Occipital lobe (tissue), 3 donors: ENCODE measurements at places on chromosomes 4 and X. TPM values are rescaled to one million over a fixed set of nuclear protein-coding genes. Genes with fewer than 3 reads are reported as not detected.

GRCh38 chr4:7398788-7399439 lies 35.8 kb downstream of the PSAPL1 start:
- no peak for DNase-seq

GRCh38 chr4:40827758-40828157 lies 78.0 kb downstream of the NSUN7 start:
- DNase-seq, result no peak

DNA sequence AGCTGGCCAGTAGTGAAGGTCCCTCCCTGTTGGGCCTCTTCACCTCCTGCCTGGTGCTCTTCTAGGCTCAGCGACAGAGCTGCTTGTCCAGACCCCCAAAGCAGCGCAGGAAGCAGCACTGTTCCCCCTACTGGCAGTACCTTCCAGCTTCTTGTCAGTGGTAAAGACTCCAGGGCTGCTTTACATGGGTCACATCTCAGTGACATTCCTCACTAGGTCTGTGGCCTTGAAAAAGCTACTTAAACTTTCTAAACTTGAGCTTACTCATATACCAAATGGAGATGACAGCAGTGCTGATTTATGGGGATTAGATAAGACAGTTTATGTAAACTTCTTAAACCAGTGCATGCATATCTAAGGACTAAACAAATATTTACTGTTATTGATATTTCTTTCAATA lies 117.3 kb downstream of the FAT4 start:
- DNase-seq, result no peak

GRCh38 chr4:61995717-61996340 lies 795.7 kb downstream of the ADGRL3 start:
- no peak for DNase-seq

The GLRA3 gene
- 5.0 TPM for total RNA-seq
